Activated CD8-positive, alpha-beta memory T cell treated with anti-CD3 and anti-CD28 coated beads, Interleukin-2, amount 10 ng/mL, durations not matched to agents 7 days and 5 days (primary cell): ENCODE measurements at places on chromosomes 4 and X.

DNA sequence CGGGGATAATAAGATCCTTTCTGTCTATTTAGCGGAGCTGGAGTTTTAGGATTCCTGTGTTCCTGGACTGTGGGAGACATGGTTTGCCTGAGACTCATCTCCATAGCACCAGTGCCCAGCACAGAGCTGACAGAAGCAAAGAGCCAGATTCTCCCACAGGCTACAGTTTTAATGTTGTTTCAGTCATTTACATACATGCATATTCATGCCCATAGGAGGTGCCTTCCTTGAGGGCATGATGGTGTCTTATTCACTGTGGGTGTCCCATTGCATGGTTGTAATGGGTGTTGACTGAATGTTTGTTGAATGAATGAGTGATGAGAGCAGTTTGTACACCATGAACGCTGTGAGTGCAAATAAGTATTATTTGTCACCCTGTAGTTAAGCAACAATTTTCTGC lies 260.6 kb downstream of the EVC2 start:
- H3K4me3 ChIP-seq: no peak overlapping the region
- no peak overlapping the region for H3K27ac ChIP-seq
- H3K4me1 ChIP-seq: no peaks in the 10 kb centered on the region
- H3K27me3 ChIP-seq: no peaks in the 10 kb centered on the region
- DNase-seq: no peak

- peak overlapping the region; percentile 27 for H3K27ac ChIP-seq
- H3K27me3 ChIP-seq: no peaks in the 10 kb centered on the region
- no peak for DNase-seq
- H3K36me3 ChIP-seq: peaks cover 29% of the 10 kb centered on the region
- H3K4me3 ChIP-seq: no peak overlapping the region
- H3K4me1 ChIP-seq: peaks cover 54% of the 10 kb centered on the region
Observed at GRCh38 chr4:152530600-152530999, 5.3 kb downstream of the FBXW7 start.

DNA sequence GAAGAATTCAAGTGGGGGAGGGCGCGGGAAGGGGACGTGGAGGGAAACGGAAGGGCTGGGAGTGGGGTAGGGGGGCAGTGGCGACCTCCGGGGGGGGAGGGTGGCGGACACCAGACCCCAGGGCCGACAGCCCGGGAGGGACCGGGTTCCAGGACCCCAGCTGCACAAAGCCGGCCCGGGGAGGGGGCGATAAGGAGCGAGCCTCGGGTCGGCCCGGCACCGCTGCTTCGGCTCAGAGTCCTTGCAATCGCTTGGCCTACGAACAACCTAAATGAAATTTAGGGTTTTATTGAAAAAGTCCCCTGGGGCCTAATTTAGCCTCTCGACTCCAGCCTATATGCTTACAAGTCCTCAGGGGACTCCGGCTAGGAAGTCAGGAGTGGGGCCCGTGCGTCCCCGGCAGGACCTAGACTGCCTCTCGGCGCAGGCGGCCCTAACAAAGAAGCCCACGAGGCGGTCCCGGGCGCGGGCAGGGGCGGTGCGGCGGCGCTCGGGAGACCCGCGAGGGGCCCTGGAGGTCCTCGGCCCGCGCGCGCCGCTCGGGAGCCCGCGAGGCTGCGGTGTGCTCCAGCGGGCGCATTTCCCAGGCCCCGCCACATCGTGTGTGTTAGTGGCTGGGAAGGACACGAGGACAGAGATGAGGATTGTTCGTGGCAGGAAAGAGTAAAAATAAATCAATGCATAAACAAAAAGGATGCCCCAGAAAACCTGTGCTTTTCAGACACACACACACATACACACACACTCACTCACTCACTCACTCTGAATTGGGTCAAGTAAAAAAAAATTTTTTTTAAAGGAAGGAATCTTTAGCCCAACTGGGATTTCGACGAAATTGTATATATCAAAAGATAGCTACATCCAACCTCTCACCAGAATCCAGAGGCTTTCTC lies 70.0 kb downstream of the MGST2 start:
- peaks cover 11% of the 10 kb centered on the region for H3K4me1 ChIP-seq
- H3K4me3 ChIP-seq: peak overlapping the region; percentile 49
- H3K36me3 ChIP-seq: no peaks in the 10 kb centered on the region
- no peak overlapping the region for H3K27ac ChIP-seq

GRCh38 chr4:186297013-186297645 lies 31.1 kb downstream of the F11 start:
- no peaks in the 10 kb centered on the region for H3K36me3 ChIP-seq
- peaks cover 19% of the 10 kb centered on the region for H3K27me3 ChIP-seq
- peaks cover 8% of the 10 kb centered on the region for H3K4me1 ChIP-seq
- no peak overlapping the region for H3K4me3 ChIP-seq

DNA sequence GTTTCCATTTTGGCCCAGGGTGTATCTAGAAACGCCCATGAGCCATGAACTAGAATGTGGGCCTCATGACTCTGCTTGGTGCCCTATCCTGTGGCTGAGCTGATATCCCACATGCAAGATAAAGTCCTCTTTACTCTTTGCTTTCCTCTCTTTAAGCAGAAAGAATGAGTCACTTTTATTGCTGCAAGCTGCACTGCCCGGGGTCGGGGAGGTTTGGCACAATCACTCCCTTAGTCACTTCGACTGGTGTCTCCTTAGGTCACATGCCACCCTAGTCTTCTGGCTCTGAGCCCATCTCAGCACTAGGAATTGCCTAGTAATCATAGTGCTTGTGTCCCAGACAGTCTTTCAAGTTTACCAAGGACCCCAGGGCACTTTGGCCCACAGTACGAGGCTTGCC lies 75.1 kb upstream of the CXorf66 start:
- DNase-seq: no peak
- H3K4me3 ChIP-seq: no peak overlapping the region
- no peak overlapping the region for H3K27ac ChIP-seq
- no peaks in the 10 kb centered on the region for H3K27me3 ChIP-seq

DNA sequence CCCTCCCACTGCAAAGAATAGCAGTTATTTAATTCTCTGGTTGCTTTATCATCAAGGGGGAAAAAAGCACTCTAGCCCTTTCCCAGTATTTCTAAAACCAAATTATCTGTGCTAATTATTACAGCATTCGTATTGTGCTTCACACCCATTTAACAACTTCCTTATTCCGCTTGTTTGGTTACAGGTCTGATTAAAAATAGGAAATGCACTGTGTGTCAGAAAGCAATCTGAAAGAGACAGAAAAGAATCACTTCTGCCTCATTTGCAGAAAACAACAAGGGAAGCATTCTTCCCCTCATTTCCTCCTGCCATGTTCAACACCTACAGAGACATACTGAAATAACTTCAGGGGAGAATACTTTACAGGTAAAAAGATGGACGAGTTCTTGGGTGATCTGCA lies 114.9 kb upstream of the MAP3K15 start:
- peaks cover 17% of the 10 kb centered on the region for H3K36me3 ChIP-seq
- peak overlapping the region; percentile 86 for H3K27ac ChIP-seq
- peaks cover 71% of the 10 kb centered on the region for H3K4me1 ChIP-seq
